ENCODE measurements at places on chromosomes 2 and 18. TPM values are rescaled to one million over a fixed set of nuclear protein-coding genes. Genes with fewer than 3 reads are reported as not detected.

COPS9 gene
- total RNA-seq, result 168 TPM

CD8B2 gene
- 0.05 TPM for total RNA-seq

STEAP3 gene
- total RNA-seq, result 30.6 TPM

MRPL33 gene
- 383 TPM for total RNA-seq

KRTCAP3 gene
- total RNA-seq, result 3.9 TPM

EPB41L3 gene
- total RNA-seq, result 24.5 TPM

SPATA3 gene
- not detected for total RNA-seq

SEMA4C gene
- total RNA-seq, result 26.5 TPM

DNA sequence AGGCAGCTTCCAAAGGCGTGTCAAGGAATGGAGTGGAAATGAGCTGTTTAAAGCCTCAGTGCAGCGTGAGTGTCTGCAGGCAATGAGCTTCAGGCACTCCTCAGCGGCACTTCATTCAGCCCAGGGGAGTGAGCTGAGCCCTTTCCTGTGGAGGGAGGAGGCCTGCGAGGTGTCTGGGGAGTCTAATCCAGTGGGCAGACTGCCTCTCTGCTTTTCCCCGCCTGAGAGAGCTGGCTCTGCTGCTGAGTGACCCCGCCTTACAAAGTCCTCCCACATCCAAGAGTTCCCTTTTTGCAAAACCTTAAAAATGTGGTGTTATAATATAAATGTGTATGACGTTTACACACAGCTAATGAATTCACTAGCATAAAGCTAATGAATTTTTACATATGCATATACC, 7.0 kb upstream of the LDLRAD4 start:
- peak; percentile 90 for ATAC-seq

DNA sequence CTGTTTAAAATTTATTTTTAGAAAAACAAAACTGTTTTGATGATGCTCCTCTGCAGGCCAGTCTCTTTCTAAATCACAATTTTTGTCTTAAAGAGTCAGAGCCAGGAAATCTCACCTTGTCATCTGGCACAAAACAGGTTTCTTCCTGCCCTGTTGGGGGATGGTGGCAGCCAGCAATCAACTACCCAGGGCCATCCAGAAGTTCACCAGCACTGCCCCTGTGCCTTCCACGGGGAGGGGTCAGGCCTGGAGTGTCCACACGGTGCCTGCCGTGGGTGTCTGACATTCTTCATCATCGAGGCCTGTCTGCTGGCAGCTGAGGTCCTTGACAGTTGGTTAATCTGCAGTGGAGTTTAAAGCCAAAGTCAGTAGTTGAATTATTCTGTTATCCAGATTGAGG, 40.0 kb upstream of the BMP10 start:
- ATAC-seq, result no peak

- ATAC-seq, result peak; percentile 95
Observed at GRCh38 chr18:10660179-10660884, 134.5 kb downstream of the NAPG start.

GRCh38 chr2:42054714-42055430, 7.1 kb downstream of the PKDCC start:
- no peak for ATAC-seq

- no peak for ATAC-seq
Observed at GRCh38 chr18:34624551-34624950, 85.5 kb upstream of the DTNA start.

DNA sequence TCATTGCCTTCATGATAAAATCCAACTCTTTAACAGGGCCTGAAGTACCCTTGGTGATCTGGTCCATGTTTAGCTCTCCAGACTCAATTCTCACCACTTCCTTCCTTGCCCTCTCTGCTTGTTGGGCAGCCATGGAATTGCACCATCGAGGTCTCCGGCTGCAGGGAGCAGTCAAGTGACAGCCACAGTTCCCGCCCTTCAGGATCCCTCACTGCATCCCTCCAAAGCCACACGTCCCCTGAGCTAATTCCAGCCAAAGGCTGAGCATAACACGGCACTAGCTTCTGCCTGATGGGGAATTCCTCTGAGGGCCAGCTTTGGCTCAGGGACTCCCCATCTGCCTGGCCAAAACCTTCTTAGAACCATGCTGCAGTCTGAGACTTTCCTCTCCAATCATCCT, 47.4 kb upstream of the SLC1A4 start:
- no peak for ATAC-seq

DNA sequence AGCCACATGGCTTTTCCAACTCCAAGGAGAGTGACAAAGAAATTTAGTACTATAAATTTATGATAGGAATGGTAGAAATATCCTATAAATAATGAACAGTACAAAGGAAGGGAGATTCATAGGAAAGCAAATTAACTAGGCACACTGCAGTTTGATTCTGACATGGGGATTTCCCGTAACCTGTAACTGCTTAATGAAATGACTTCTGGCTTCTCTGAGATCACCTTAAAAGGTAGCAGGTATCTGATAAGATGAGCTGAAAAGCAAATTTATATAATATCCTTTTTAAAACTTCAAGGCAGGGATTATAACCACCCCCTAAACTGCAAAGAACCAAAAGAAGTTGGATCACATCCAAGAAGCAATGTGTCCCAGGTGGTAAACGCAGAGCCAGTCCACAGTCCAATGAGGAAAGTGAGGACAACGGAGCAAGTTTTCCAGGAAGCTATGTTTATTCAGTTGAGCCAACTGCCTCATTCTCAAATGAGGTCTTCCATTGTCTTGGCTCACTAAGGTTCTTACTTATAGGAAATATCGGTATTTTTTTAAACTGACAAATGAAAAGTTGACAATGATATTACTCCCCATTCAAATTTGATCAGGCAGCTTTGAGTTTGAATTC, 43.0 kb downstream of the WIPF1 start:
- no peak for ATAC-seq

DNA sequence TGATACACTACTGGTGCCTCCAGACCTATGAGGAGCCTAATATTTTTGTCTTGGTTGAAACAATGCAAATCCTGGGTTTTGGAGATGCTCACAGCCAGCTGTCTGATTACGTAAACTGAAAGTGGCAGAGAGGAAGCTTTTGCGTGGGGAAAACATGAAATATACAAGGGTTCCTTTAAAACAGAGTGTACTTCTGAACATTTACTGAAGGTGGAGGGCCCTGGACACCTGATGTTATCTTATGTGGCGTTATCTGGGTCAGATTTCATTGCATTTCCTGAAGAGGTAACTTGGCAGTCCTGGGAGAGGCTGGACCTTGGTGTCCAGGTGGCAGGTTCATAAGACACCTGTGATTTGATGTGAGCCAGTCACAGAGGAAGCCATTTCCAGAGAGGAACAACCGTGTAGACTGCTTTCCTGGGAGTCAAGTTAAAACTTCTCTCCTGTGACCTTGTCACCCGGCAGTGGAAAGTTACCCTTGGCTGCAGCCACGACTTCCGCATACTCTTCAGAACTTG, 105.0 kb downstream of the NEDD4L start:
- no peak for ATAC-seq

- ATAC-seq, result no peak
Observed at GRCh38 chr2:178677599-178677998, 129.6 kb downstream of the TTN start.
